Lower lobe of right lung (tissue), 2 donors: ENCODE measurements at places on chromosomes 3 and 15. TPM values are rescaled to one million over a fixed set of nuclear protein-coding genes. Genes with fewer than 3 reads are reported as not detected.

Gene WDR49
- total RNA-seq = 13.9 TPM

Gene MST1R
- total RNA-seq = 27.3 TPM

DNA sequence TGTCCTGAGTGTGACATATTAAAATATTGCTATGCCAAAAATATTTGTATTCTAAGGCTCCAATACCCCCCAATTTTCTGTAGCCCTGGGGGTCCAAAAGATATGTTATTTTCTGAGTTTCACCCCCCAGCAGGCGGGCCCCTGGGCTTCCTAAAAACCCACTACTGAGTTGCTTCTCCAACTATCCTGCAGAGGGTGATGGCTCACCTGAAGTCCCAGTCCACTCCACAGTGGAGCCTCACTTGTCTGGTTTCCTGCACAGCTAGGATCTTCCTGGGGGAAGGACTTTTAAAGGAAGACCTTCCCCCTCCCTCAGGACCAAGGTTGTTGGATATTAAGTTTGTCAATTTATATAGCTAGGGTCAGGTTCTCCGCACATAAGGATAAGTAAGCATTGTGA, 1181.4 kb downstream of the ROBO2 start:
- H3K4me3 ChIP-seq = no peak overlapping the region
- no peaks in the 10 kb centered on the region for H3K36me3 ChIP-seq
- no peak for DNase-seq
- H3K4me1 ChIP-seq = no peaks in the 10 kb centered on the region
- H3K27me3 ChIP-seq = no peaks in the 10 kb centered on the region
- H3K27ac ChIP-seq = no peak overlapping the region

- H3K4me3 ChIP-seq = no peak overlapping the region
- H3K4me1 ChIP-seq = peaks cover 19% of the 10 kb centered on the region
- no peak for DNase-seq
These were observed 198.0 kb upstream of the NR2E3 start for GRCh38 chr15:71612397-71612722.

DNA sequence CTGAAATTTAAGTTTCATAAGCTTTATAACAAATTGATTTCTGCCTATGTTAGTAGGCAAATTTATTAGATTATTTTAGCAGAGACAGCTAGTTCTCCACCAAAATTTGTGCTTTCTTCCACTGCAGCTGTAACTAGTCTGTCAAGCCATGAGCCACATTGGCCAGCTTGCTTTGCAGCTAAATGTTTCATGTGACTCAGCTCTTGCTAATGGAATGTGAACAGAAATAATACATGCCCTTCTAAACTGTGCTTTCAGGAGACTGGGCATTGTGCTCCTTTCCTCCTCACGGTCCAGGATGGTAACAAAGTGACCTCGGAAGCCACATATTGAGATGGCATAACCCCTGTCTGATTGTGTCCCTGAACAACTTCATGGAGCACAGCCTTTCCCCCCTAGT, 51.3 kb upstream of the KPNA4 start:
- H3K27me3 ChIP-seq = no peaks in the 10 kb centered on the region
- H3K36me3 ChIP-seq = no peaks in the 10 kb centered on the region
- H3K4me1 ChIP-seq = no peaks in the 10 kb centered on the region
- no peak for DNase-seq

GRCh38 chr15:31321418-31321817, 5.2 kb upstream of the KLF13 start:
- H3K36me3 ChIP-seq = no peaks in the 10 kb centered on the region
- no peak overlapping the region for H3K27ac ChIP-seq
- no peaks in the 10 kb centered on the region for H3K27me3 ChIP-seq
- H3K4me1 ChIP-seq = peaks cover 20% of the 10 kb centered on the region
- H3K4me3 ChIP-seq = no peak overlapping the region

- no peaks in the 10 kb centered on the region for H3K36me3 ChIP-seq
- H3K4me1 ChIP-seq = no peaks in the 10 kb centered on the region
- DNase-seq = no peak
- peaks cover 4% of the 10 kb centered on the region for H3K27me3 ChIP-seq
- H3K4me3 ChIP-seq = no peak overlapping the region
These were observed 540.1 kb downstream of the NR2F2 start for GRCh38 chr15:96870580-96870979.
